ENCODE measurements at places on chromosomes 7 and 10.

DNA sequence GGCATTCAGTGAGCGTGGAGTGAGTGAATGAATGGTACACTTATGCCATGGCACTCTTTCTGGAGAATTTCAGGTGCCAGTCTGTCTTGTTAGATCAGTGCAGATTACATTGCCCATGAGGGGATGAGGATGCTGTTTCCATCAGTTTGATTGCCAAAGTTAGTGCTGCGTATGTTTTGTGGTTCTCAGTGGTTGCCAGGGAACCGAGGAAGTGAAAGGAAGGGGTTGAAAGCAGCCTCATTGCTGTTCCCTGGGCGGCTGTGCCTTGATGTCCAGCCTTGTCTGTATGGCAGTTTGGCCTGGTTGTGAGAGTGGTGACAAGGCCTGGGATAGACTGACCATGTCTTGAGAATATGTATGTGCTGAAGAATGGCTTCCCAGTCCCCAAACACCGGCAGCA lies 30.2 kb downstream of the WBP1L start:
- no peak for DNase-seq

GRCh38 chr7:50818324-50818723 lies 35.6 kb upstream of the GRB10 start:
- DNase-seq: no peak

DNA sequence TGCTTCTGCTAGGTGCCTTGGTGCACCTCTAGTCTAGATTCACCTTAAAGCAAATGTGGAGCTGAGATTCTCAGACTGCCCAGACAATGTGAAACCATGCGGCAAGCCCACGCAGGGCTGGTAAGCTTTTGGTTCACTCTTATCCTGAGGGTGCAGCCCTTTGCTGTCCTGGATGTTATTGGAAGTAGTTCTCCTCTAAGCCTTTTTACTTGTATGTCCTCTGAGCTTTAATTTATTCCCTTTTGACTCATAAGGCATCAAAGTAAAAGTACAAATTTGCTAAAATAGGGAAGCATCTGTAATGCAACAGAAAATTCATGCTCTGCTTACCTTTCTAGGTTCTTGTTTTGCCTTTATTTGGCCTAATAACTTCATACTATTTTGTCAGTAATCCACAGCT lies 186.8 kb downstream of the MACC1 start:
- DNase-seq: no peak

DNA sequence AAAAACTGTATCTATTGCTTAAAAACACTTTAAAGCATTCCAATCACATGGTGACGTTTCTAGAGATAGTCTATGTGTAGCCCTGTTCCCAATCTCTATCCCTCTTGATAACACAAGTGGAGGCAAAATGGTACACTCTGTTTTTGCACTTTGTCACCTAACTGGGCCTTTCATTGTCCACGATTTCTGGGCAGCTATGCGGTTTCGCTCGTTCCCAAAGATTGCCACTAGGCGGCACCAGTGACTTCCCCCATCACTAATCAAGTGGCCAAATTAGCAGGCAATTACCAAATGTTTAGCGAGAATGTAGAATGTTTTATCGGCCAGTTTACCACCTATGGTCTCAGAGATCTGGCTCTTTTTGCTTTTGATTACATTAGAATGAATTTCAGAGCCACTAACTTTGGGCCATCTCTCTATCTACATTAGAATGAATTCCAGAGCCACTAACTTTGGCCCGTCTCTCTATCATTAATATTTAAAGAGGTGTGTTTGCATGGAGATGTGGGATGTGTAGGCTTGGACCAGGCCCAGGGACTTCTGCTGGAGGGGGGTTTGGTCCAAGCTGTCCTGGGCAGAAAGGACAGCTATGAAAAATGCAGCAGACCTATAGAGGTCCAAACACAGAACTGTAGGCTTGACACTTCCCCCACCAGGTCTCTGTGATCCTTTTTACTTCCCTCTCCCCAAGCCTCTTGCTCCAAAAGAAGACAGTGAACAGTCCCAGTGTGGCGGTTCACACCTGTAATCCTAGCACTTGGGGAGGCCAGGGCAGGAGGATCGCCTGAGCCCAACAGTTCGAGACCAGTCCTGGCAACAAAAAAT lies 90.1 kb downstream of the EPC1 start:
- peak; percentile 59 for DNase-seq

GRCh38 chr7:81064426-81064825 lies 145.6 kb upstream of the SEMA3C start:
- peak; percentile 4 for DNase-seq

- no peak for DNase-seq
Measured at GRCh38 chr10:126744571-126744970, 74.1 kb upstream of the C10orf90 start.

GRCh38 chr10:13373644-13374043 lies 25.6 kb upstream of the SEPHS1 start:
- no peak for DNase-seq

- DNase-seq: no peak
Measured at GRCh38 chr10:123133541-123134342, 2.0 kb upstream of the HMX3 start.
